ENCODE measurements at places on chromosomes 13 and 19. TPM values are rescaled to one million over a fixed set of nuclear protein-coding genes. Genes with fewer than 3 reads are reported as not detected.

GRCh38 chr13:59880468-59880867 is 283.3 kb downstream of the DIAPH3 start:
- peak; percentile 12 for DNase-seq

DNA sequence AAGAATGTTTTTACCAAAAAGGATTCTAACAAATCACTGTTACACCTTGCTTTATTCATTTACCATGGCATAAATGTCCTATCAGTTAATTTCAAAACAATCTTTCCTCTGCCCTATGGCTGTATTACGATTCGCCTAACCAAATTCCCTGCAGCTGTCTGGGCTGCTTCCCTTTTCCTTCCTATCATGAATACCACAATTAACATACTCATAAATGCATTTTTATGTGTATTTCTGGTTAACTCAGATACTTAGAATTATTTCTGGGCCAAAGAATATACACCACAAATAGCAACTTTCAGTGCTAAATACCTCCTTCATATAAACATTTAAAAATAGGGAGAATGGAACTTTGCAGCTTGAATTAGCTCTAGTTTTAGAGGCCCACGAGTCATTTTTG is 30.4 kb downstream of the ANKRD10 start:
- DNase-seq: no peak

DNA sequence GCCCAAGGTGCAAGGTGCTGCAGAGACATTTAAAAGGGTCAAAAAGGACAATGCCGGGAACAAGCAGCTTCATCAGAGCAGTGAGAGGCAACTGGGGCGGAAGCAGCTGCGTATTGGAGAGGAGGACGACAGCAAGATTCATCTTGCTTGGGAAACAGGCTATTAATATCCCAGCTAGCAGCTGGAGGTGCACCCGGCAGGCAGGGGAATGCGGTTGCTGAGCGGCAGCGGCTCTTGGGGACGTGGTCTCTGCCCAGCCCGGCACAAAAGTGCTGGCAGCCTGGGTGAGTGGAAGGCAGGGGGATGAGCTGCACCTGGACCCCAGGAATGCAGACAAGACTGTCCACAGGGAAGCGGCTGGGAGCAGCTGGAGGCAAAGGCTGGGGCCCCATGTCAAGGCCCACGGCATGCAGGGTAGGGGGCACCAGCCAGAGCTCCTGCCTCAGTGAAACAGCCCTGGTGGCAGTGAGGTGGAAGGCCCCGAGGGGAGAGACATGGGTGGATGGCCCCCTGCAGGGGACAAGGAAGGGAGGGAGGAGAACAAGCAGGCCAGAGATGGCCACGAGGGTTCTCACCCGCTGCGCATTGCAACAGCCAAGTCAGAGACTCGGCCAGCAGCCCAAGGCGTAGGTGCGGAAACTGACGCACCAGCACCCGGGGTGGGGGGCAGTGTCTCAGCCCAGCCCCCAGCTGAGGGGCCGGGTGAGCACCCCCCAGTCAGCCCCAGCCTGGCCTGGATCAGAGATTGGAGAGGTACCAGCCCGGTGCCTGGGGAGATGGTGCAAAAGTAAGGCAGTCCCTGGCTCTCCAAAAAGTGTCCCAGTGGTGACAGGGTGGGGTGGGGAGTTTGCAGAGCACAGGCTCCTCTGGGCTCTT is 34.4 kb downstream of the PEPD start:
- no peak for DNase-seq

The STOML3 gene
- not detected for total RNA-seq

The LGALS14 gene
- not detected for total RNA-seq

Measured in MCF 10A (cell line).